ENCODE measurements at places on chromosomes 7 and 10. TPM values are rescaled to one million over a fixed set of nuclear protein-coding genes. Genes with fewer than 3 reads are reported as not detected.

The ZNF365 gene
- total RNA-seq = 0.19 TPM

DNA sequence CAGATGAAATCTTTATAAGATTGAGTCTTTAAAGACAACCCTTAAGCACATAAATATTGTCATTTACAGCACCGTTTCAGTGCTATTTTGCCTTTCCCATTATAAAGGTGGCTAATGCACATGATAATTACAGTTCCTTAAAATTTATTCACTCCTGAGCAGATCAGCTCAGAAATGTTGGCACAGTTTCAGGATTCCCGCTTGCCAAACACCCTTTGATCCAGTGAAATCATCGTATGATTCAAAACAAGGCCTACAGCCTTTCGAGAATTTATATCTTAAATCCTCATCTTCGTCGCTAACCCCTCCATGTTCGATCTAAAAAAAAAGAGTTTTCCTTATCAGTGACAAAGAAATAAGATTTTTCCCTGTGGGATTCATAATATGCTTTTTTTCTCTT, 14.1 kb upstream of the SOSTDC1 start:
- H3K4me3 ChIP-seq = no peak overlapping the region
- H3K27me3 ChIP-seq = no peaks in the 10 kb centered on the region
- no peaks in the 10 kb centered on the region for H3K36me3 ChIP-seq
- no peak for DNase-seq
- no peaks in the 10 kb centered on the region for H3K4me1 ChIP-seq
- H3K27ac ChIP-seq = no peak overlapping the region

DNA sequence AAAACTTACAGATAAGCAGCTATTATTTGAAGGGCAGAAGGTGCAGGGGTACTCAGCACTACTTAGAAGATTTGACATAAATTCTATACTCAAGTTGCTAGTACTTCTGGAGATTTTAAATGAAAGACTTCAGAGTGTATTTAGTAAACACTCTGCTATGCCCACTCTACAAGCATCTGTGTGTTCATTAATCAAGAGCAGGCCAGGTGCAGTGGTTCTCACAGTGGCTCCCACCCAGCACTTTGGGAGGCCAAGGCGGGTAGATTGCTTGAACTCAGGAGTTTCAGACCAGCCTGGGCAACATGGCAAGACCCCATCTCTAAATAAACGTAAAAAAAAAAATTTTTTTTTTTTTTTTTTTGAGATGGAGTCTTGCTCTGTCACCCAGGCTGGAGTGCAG, 38.9 kb upstream of the TOMM7 start:
- no peaks in the 10 kb centered on the region for H3K4me1 ChIP-seq
- H3K4me3 ChIP-seq = no peak overlapping the region
- H3K36me3 ChIP-seq = peaks cover 11% of the 10 kb centered on the region
- no peaks in the 10 kb centered on the region for H3K27me3 ChIP-seq

The ACTL6B gene
- 0.05 TPM for total RNA-seq

- H3K36me3 ChIP-seq = no peaks in the 10 kb centered on the region
- H3K4me1 ChIP-seq = no peaks in the 10 kb centered on the region
- H3K4me3 ChIP-seq = no peak overlapping the region
- H3K27me3 ChIP-seq = no peaks in the 10 kb centered on the region
- H3K27ac ChIP-seq = no peak overlapping the region
These were observed 1.4 kb downstream of the CUBN start for GRCh38 chr10:17128261-17128660.

All from thymus (tissue), 14 donors.